ENCODE measurements at places on chromosomes 6 and 20.

- DNase-seq, result no peak
Measured at GRCh38 chr6:36290668-36291620, 21.1 kb downstream of the PNPLA1 start.

DNA sequence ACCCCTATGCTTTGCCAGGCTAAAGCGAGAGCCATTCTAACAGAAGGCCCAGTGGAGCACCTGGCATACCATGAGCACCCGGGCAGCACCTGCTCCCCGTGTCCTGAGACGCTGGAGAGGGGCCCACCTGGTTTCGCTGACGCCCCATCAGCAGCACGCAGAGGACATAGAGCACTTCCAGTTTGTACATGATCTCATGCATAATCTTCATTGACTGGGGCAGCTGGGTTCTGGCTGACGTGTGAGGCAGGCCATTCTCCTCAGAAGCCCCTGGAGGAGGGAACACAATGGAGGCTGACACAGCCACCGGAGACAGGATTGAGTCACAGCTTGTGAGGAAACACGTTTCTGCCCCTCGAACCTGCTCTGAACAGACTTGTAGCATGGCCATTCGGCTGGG lies 65.4 kb downstream of the MYH7B start:
- DNase-seq, result no peak

- no peak for DNase-seq
Measured at GRCh38 chr6:41277605-41278004, 8.9 kb downstream of the TREM1 start.

DNA sequence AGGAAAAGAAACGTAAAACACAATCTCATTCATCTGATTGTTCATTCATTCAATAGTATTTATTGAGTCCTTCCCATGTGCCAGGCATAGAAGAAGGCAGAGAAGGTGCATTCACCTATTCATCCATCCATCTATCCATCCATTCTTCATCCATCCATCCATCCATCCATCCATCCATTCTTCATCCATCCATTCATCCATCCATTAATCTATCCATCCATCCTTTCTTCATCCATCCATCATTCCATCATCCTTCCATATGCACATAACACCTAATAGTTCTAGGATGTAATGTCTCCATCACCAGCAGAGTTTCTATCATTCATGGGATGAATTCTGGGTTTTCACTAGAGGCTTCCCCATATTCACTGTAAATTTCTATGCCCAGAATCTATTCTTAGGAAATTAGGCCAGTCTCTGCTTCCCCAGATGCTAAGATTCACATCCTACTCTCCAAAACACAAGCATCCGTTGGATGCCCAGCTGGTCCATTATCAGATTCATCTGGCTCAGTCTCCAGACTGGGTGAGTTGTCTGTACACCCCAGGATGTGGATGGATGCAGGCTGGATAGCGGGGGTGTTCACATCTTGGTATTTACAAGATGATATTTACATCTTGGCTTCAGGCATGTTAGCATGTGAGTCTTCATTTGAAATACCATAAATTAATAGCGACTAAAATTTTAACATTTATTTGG lies 517.7 kb upstream of the SULF2 start:
- no peak for DNase-seq

- DNase-seq, result no peak
Measured at GRCh38 chr6:87907521-87907920, 140.1 kb upstream of the SPACA1 start.
